GM13976 (cell line): ENCODE measurements at places on chromosomes 1 and 21.

DNA sequence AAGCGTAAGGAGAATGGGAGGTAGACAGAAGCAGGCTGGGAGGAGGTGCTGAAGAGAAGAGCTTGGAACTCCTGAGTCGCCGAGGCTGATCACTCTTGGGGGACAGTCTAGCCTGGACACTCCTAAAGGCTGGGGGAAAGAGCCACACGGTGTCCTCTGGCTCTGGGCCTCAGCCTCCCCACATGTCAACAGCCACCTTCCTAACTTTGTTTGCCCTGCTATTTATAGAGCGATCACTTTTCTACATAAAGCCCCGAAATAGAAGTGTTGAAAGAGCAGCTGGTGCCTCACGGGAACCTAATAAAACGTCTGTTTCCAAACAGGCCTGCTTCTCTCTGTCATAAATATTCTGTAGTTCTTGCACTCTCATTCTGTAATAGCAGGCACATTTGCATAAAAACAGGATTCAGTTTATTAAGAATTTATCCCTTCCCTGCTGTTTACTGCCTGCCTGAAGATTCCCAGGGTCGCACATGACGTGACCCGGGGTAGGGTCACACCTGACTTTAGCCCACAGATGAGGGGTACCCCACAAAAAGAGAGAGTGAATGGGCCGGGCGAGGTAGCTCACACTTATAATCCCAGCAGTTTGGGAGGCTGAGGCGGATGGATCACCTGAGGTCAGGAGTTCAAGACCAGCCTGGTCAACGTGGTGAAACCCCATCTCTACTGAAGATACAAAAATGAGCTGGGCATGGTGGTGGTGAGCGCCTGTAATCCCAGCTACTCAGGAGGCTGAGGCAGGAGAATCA lies 212.5 kb downstream of the TOMM20 start:
- no peak for DNase-seq

DNA sequence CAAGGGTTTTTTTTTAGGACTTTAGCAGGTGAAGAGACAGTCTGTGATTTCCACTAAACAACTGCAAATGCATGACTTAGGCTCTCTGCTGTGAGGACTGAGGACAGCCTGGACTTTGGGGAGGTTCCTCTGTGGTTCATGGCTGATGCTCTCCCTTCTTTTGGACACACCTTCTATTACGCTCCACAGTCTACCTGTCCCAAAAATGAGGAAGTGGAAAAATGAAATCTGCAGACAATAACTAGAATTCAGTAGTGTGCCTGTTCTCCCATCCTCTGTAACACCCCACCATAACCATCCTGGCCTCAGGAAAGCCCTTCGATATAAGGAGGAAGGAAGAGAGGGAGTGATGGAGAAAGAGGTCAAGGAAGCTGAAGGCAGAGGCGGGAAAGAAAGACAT lies 68.7 kb downstream of the NTPCR start:
- no peak for DNase-seq

- DNase-seq, result no peak
These were observed 1.2 kb downstream of the KRTAP10-4 start for GRCh38 chr21:44574457-44575306.

DNA sequence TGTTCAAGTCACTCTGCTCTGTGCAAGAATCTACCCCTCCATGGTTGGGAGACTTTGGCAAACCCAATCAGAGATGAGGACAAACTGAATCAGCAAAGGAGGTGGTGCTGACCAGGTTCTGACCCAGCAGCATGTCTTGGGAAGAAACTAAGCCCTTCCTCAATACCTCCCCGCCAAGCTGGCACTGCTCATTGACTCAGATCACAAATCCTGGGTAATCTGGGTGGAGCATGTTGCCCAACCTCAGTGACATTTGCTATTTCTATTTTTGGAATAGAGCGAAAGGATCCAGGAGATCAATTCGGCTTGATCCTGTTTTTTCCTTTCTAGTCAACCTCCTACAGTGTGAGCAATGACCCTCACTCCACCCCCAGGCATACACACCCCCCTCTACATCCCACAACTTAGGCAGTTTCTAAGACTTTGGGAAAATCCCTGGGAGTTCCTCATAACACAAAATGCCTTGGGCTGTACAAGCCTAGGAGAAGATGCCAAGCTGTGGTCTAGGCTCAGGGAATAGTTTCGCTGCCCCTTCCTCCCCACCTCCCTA lies 166.8 kb upstream of the KCNJ6 start:
- no peak for DNase-seq

GRCh38 chr1:101203820-101204540 lies 32.8 kb upstream of the S1PR1 start:
- no peak for DNase-seq

DNA sequence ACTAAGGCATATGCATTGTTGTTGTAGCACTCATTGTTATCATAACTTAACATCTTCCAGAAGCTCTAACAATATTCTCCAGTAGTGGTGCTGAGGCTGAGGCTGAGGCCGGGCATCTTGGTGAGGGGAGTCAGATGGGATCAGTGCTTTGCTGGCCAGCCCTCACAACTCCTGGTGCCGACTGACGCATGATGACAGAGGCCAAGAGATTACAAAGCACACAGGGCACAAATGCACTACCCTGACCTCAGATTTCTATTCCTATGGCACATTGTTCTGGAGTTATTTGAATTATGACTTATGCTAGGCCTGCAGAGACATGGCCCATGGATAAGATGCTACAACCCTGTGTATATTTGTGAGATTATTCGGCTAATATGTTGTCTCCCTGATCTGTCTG lies 8.3 kb upstream of the IGSF5 start:
- DNase-seq, result no peak
